ENCODE measurements at places on chromosomes 4 and X.

- DNase-seq = no peak
These were observed 216.7 kb downstream of the HS6ST2 start for GRCh38 chrX:132741689-132742088.

- no peak for DNase-seq
These were observed 17.7 kb downstream of the CD99L2 start for GRCh38 chrX:150880808-150881165.

- DNase-seq = no peak
These were observed 63.4 kb downstream of the NFKB1 start for GRCh38 chr4:102564399-102565059.

- no peak for DNase-seq
These were observed 44.7 kb upstream of the FGF13 start for GRCh38 chrX:138756234-138756633.

DNA sequence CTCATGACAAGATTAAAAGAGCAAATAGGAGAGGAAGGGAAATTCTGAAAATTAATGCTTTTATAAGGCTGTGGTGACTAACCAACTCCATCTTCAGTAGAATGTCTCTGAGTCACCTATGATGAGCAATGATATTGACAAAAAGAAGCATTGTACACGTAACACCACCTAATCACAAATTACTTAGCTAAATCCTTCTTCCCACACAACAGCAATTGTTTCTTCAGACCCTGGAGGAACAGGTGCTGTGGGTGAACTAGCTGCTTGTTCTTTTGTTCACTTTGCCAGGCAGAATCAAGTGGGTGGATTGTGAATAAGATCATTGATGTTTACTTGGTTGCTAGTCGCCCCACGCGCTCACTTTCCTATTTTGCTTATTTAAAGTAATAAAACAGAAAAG, 315.5 kb downstream of the CAMK2D start:
- DNase-seq = peak; percentile 27

DNA sequence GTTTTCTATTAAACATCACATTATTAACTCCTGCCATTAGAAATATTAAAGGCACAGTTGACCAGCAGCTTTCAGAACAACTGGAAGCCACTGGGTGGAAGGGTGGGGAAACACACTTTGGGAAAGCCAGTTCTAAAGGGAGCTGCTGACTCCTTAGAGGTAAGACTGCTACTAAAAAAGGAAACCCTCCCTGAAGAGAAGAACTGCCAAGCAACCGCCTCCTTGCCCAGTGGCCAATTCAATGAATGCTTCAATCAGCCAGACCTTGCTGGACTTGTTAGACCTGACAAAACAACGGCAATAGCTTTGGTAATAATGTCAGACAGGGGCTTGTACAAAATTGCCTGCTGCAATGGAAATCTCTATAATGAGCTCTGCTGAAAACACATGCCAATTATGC, 15.6 kb downstream of the OPHN1 start:
- DNase-seq = no peak

DNA sequence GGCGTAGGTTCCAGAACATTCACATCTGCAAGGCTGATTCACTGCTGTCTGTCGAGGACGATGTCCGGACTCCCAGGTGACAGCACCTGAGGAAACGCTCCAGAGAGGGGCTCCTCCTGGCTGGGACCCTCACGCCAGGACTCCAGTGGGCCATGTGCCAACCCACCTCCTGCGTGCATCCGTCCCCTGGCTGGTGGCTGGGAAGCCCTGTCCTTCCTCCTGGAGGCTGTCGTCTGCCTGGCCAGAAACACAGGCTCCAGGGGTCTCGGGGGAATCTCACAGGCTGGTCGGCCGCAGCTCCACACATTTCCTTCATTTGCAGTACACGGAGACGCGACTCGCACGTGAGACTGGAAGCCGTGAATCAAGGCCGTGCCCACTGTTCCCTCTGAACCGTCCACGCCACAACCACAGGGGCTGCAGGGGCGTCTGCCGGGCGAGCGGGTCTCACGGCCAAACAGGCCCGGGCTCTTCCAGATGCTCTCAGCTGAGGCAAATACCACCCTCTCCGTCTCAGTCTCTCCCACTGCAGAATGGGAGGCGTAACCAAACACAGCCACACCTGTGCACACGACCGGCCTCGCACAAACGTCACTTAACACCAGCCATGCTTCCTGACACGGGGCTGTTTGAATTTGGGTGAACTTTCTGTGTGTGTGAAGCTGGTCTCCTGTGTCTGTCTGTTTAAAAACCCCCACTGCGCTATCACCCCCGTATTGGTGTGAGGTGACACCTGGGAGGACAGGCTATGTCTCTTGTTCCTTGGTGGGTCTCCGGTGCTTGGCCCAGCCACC, 38.7 kb upstream of the MXD4 start:
- DNase-seq = no peak

DNA sequence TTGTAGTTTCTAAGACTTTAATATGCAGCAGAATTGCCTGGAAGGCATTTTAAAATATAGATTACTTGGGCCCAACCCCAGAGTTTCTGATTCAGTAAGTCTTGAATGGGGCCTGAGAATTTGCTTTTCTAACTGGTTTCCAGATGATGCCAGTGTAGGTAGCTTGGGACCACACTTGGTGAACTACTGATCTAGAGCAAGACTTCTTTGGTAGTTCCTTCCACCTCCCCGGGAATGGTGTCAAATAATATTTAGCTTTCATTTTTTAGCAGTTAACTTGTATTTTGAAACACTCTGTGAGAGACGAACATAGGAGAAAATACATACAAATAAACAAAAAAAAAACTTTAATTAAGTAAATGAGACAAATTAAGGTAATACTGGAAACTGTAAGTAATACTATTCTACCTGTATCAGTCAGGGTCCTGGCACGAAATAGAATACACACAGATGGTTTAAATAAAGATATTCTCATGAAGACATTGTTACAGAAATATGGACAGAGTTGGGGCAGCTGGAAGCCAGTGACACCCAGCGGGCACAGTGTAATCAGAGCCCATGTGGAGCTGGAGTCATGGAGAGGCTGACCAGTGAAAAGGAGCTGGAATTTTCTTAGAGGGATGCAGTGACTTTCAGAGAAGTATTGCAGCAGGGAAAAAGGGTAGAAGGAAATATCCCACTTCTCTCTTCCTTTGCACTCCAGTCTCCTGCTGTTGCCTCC, 905.7 kb downstream of the CCSER1 start:
- no peak for DNase-seq

DNA sequence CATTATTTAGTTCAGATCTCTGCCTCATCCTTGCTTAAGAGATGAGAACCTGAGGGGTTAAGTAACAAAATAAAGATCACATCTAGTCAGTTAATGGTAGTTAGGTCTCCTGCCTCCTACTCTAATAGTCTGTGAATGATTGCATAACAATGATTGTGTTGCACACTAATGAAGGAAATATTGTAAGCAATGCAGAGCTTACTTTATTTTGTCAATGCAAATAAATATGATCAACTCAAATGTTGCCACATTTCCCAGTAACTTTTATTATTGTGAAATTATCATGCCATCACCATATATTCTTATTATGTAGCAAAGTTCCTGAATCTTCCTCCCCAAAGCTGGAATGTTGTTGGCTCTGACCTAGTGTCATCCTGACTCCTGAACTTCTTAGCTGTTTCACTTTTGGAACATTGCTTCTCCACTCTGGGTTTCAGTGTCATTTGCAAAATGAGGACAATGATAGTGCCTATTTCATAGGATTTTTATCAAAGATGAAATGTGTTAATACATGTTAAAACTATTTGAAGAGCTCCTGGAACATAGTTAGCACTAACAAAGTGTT, 17.0 kb upstream of the GABRA4 start:
- no peak for DNase-seq

DNA sequence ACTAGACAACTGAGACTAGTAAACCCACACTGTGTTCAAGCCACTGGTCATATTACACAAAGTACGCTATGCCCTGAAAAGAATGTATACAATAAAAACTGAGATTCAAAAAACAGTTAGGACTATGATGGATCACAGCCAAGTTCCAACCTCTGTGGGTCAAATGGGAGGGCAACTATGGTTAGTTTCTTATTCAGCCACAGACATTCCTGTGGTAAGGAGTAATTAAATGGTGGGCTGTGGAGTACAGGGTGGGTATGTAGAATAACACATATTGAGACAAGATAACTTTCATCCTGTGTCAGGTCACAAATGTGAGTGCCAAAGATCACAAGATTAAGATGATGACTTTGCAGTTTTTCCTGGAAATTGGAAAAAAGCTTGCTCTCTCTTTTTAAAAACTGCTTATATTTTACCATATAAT, 167.2 kb downstream of the NPNT start:
- peak; percentile 23 for DNase-seq
